ENCODE measurements at places on chromosomes 4 and X.

- no peak for DNase-seq
These were observed 53.6 kb downstream of the MBNL3 start for GRCh38 chrX:132435222-132435621.

DNA sequence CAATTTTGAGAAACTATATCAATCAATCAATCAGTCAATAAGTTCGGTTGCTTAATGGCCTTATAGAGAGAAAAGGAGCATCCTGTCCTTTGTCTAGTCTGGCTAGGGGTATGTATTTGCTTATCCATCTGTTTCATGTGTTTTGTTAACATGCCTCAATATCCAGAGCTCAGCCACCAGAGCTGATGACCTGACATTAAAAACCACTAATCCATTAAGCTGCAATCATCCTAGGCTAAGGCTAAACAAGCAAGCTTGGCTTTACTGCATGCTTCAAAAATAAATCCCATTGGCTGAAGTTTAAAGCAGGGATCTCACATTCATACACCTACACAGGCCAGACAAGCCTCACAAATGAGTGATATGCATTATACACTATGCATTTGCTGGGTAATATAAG, 139.7 kb downstream of the INPP4B start:
- no peak for DNase-seq

GRCh38 chr4:81621490-81621889, 149.8 kb upstream of the RASGEF1B start:
- DNase-seq = no peak

DNA sequence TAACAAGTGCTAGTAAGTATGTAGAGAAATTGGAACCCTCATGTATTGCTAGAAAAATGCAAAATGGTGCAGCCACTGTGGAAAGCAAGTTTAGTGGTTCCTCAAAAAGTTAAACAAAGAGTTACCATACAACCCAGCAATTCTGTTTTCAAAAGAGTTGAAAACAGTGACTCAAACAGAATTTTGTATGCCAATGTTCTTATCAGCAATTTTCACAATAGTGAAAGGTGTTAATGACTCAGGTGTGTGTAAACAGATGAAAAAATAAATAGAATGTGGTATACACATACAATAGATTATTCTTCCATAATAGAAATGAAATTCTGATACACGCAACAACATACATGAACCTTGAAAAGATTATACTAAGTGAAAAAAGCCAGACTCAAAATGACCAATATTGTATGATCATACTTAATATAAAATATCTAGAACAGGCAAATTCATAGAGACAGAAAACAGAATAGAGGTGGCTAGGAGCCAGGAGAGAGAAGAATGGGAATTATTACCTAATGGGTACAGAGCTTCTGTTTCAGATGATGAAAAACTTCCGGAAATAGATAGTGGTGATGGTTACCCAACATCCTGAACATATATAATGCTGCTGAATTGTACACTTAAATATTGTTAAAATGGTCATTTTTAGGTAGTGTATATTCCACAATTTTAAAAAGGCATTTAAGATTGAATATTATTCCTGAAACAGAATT, 51.6 kb downstream of the WDFY3 start:
- no peak for DNase-seq

GRCh38 chrX:115266300-115266699, 23.2 kb upstream of the LUZP4 start:
- no peak for DNase-seq

GRCh38 chr4:86033171-86033570, 326.7 kb downstream of the MAPK10 start:
- no peak for DNase-seq

DNA sequence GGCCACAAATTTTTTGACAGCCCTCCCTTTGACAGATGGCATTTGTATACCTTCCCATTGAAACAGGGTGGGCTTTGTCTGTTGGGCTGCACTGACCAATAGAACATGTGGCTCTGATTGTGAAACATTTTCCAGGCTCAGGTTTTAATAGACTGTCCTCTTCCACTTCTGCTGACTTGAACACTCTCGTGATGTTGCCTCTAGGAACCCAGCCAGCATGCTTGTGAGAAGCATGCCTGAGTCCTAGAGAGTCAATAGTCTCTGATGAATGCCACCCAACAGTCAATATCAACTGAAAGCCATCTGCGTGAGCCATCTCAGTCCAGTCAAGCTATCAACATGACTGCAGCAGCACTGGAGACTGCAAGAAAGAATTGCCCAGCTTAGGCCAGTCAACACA, 290.0 kb downstream of the SLC7A11 start:
- no peak for DNase-seq

GRCh38 chr4:53562409-53562808, 28.9 kb downstream of the LNX1 start:
- DNase-seq = no peak

DNA sequence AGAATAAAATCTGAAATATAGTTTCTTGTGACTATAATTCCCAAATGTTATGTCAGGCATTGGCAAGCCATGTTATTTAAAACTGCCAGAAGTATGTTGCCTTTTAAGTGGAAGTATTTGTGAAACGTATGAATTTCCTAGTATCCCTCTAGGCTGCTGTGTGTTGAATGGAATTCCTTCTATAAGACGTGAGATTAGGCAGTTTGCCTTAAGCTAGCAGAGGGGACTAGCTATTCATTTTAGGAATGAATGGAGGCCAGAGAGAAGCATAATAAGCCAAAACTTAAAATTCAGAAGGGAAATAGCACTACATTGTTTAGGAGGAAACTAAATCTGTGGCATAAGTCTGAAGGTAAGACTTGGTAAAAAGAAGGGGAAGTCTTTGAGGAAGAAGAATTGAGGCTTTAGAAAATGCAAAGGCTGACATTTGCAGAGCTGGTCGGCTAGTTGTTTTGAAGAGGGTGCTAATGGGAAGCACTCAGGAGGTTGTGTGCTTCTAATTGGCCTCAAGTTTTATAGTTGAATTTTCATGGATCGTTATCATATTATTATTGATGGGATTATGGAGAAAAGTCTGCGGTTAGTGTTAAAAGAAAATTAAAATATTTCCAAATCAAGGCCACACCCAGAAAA, 57.1 kb downstream of the TMEM131L start:
- no peak for DNase-seq

DNA sequence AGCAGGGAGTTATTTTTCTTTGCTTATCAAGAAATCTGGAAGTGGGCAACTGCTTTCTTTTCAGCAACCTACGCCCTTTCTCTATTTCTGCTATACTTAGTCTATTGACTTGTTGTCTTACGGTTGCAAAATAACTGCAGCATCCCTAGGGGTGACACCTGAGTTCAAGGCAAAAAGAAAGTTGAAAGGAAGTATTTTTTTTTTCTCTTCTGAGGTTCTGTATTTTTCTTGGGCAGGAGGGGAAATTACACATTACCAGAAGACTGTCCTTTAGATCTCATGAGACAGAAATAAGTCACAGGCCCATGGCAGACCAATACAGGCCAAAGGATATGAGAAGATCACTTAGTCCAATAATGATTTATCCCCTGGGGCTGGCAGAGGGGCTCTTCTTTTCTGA, 204.7 kb upstream of the CASK start:
- DNase-seq = no peak

DNA sequence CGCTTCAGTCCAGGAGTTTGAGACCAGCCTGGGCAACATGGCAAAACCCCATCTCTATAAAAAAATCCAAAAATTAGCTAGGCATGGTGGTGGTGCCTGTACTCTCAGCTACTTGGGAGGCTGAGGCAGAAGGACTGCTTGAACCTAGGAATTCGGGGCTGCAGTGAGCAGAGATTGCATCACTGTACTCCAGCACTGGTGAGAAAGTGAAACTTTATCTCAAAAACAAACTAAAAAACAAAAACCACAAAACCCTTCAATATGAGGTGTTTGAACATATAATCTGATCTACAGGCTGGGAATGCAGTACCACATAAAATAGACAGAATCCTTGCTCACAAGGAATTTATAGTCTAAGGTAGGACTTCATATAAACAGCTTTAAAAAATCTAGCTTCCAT, 103.9 kb downstream of the PDS5A start:
- DNase-seq = no peak

Data from hematopoietic multipotent progenitor cell treated with erythropoietin and hydrocortisone succinate and interleukin-3 and kit ligand, for 8 days (in vitro differentiated cells).